ENCODE measurements at places on chromosomes 6 and 20.

GRCh38 chr6:56668158-56668557, 25.5 kb upstream of the DST start:
- DNase-seq = no peak

- DNase-seq = no peak
These were observed 15.6 kb upstream of the BICRAL start for GRCh38 chr6:42766163-42766670.

DNA sequence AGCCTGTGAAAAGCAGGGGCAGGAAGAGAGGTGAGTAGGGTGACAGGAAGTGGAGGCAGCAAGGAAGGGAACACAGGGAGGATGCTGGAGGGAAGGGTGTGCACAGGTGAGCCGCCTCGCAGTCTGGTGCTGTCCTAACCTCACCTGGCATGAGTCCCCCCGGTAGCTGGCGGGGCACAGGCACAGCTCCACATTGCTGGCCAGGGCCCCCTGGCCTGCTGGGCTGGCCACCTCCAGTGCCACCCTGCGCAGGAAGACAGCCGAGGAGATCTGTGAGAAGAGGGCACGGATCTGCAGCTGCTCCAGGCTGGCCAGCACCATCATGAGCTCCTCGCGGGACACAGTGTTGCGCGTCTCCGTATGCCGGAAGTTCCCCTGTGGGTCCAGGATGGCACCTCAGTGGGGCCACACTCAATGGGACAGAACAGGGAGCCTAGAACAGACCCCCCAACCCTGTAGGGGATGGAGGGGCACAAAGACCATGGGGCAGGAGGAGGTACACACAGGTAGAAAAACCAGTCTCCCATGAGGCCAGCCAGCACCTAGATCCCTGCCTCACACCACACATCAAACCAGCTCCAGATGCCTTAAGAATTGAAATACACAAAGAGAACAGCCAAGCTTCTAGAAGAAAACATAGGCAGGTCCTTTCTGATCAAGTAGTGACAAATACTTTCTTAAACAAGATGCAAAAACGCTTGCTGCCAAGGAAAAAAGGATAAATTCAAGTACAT, 22.5 kb downstream of the ADRM1 start:
- no peak for DNase-seq

DNA sequence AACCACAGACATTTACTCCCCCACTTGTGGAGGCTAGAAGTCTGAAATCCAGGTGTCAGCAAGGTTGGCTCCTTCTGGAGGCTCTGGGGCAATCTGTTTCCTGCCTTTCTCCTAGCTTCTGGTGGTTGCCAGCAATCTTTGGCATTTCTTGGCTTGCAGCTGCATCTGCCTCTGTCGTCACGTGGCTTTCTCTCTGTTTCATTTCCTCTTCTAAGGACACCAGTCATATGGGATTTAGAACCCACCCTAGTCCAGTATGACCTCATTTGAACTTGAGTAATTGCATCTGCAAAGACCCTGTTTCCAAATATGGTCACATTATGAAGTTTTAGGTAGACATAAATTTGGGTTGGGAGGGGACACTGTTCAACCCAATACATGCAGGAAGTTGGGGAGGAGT, 56.2 kb upstream of the EPB41L1 start:
- DNase-seq = no peak

DNA sequence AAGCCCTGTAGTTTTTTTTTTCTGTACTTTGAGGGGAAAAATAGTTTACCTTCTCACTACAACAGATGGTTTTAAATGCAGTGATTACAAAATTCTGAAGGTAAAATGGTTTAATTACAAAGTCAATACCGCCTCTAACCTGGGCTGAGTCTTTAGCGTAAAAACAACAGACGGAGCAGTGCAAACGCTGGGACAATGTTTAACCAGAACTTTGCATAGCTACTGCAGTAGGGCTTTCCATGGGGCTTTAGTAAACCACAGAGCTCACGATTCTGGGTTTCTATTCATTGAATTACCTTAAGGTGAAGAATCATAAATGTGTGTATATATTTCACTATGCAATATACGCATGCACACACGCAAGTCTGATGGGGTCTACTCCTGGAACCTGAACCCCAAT, 77.9 kb downstream of the RFX6 start:
- DNase-seq = no peak

DNA sequence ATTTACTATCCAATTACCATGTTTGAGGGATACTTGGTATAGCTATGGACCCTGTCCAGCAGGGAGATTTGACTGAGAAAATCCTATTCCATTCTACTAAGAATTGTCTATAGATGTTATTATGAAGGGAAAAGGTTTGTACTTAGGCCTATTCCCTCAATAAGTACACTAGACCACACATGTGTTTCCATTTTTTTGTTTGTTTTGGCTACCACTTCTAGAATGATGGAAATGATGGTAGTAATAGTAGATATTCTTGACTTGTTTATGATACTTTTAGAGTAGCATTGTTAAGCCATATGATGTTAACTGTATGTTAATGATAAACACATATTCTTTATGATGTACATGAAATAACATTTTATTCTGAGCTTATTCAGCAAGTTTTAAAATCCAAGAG, 144.8 kb downstream of the OGFRL1 start:
- DNase-seq = no peak

- no peak for DNase-seq
These were observed 942 bp downstream of the ACAT2 start for GRCh38 chr6:159762681-159763293.
